ENCODE measurements at places on chromosomes 7 and 10. TPM values are rescaled to one million over a fixed set of nuclear protein-coding genes. Genes with fewer than 3 reads are reported as not detected.

DNA sequence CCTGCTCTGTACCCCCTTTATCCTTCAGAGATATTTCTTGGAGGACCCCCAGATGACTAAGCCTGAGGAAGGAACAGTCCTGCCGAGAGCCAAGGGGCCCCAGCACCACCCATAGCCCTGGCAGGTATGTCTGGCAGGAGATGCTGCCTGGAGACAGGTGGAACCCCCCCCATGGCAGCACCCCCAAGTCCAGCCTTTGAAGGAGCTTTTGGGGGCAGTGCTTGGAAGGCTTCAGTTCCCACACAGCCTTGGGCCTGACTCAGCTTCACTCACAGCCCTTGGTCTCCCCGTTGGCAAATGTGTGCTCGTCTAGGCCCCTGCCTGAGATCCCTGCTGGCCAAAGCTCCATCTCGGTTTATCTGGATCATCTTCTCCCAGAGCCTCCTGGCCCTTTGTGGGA lies 23.0 kb upstream of the PCBD1 start:
- no peak for DNase-seq

- no peak for DNase-seq
Observed at GRCh38 chr7:73933091-73933490, 72.1 kb downstream of the TMEM270 start.

GRCh38 chr10:119770928-119771327 lies 45.1 kb downstream of the INPP5F start:
- no peak for DNase-seq

DNA sequence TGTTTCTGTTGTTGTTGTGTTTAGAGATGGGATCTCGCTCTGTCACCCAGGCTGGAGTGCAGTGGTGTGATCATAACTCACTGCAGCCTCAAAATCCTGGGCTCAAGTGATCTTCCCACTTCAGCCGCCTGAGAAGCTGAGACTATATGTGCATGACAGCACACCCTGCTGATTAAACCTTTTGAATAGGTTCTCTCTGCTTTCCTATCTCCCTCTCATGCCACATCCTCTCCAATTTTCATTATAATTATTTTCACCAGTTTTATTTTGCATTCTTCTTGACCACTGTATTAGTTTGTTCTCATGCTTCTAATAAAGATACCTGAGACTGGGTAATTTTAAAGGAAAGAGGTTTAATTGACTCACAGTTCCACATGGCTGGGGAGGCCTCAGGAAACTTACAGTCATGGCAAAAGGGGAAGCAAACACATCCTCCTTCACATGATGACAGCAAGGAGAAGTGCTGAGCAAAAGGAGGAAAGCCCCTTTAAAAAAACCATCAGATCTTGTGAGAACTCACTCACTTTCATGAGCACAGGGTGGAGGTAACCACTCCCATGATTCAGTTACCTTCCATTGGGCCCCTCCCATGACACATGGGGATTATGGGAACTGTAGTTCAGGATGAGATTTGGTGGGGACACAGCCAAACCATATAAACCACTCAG lies 12.9 kb downstream of the AGK start:
- DNase-seq: no peak

DNA sequence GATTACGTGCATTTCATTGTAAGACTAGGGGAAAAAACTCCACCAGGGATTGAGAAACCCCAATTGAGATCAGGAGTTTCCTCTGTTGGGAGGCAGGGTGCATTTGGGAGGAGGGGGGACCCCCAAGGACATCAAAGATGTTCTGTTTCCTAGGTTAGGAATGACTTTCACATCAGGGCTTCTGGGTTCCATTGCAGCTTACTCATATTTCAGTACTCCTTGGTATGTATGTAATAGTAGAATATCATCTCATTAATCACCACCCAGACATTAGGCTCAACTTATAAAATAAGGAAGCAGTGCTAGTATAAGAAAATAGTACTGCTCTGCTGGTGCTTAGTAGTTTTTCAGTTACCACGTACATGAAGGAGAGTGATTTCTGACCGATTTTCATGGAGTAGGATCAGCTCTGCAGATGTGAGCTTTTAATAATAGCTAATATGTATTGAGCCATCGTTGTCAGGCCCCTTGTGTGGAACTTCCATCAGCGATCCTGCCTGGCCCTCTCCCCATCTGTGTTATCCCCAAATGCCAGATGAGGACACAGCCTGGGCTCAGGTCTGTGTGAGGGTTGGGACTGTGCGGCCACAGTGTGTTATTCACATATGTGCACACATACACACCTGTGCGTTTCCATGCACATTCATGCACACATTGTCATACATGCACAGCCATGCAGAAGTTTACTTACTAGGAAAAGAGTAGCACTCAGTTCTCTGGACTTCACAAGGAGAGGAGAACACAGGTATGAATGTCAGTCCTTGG lies 23.5 kb downstream of the UPP1 start:
- no peak for DNase-seq

GRCh38 chr7:111029574-111030251 lies 61.2 kb upstream of the LRRN3 start:
- DNase-seq: no peak

DNA sequence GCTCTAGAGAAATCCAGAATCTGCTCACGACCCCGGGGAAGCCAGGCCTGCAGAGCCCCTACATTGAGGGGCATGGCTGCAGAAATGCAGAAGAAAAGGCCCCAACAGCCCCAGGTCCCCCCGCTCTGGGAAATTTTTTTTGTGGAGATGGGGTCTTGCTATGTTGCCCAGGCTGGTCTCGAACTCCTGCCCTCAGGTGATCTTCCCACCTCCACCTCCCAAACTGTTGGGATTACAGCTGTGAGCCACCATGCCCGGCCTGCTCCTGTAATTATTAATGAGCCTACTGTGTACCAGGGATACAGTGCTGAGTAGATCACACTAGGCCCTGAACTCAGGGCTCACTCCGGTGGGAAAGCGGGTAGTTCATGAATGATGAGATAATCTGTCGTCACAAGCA lies 29.9 kb downstream of the TNRC18 start:
- no peak for DNase-seq

DNA sequence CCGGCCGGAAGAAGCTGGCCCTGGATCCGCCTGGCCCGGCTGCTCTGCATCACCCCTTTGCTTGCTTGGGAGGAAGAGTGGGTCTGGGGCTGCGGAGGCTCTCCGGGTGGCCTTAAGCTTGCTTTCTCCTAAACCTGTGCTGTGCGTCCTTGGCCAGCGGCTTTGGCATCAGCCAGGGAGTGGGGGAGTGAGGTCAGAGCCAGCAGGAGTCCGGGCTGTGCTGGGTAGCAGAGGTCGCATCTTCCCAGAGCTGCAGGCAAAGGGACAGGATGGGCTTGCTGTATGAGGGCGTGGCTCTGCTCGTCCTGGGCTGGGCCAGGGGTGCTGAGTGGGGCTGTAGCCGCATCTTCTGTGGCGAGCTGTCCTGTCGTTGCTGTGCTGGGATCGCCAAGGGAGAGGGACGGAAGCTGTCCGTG lies 21.1 kb downstream of the BNIP3 start:
- no peak for DNase-seq

DNA sequence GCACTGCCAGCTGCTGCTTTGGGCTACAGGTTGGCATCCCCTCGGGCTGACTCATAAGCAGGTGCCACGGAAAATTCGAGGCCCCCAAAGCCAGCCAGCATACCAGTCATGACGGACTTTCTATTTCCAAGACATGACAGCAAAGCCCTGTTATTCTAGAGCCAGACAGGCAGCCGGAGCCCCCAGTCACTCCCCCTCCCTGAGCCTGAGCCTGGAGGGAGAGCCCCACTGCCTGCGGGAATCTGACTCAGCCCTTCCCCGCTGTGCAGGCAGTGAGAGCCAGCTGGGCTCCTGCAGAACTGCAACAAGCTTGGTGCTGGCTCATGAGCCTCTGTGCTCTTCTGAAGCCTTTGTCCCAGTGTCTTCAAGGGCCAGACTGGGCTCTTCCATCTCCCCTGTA lies 15.8 kb downstream of the BTBD16 start:
- DNase-seq: peak; percentile 67

- no peak for DNase-seq
Observed at GRCh38 chr10:125333769-125334168, 173.4 kb upstream of the CTBP2 start.

DNA sequence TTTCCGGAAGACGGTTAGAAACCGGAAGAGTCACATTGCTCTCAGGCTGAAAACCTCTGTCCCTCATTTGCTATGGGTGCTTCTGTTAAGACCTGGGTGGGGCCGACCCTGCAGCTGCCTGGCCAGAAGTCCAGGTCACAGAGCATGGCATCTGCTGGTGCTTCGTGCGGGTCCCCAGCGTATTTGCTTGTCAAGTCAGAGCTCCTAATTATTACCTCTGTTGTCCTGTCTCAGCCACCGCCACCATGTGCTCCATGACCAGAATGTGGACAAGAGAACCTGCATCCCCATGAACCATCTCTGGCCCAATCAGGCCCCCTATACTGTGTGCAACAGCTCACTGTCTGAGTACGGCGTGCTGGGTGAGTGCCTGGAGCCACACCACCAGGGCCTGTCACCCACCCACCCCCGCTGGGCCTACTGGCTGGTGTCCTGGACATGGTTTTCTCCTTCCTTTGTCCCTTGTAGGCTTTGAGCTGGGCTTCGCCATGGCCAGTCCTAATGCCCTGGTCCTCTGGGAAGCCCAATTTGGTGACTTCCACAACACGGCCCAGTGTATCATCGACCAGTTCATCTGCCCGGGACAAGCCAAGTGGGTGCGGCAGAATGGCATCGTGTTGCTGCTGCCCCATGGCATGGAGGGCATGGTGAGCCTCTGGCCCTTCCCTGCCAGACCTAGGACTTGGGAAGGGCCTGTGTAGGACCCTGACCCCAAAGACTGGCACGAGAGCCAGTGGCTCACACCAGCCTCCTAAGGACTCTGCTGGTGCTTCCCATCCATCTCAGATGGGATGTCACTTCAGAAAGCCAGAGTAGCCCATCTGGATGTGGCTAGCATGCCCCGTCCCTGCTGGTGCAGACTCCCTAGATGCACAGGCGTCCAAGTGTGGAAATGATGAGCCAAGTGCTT lies 51.3 kb upstream of the ZMIZ2 start:
- DNase-seq: no peak

DNA sequence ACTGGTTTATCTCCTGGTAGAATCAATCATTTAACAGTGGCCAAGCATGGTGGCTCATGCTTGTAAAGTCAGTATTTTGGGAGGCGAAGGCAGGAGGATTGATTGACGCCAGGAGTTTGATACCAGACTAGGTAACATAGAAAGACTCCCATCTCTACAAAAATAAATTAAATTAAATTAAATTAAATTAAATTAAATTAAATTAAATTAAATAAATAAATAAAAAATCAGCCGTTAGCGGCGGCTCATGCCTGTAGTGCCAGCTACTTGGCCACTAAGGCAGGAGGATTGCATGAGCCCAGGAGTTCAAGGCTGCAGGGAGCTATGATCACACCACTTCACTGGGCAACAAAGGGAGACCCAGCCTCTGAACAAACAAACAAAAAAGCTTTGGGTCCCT lies 342.3 kb downstream of the LRRTM3 start:
- no peak for DNase-seq

DNA sequence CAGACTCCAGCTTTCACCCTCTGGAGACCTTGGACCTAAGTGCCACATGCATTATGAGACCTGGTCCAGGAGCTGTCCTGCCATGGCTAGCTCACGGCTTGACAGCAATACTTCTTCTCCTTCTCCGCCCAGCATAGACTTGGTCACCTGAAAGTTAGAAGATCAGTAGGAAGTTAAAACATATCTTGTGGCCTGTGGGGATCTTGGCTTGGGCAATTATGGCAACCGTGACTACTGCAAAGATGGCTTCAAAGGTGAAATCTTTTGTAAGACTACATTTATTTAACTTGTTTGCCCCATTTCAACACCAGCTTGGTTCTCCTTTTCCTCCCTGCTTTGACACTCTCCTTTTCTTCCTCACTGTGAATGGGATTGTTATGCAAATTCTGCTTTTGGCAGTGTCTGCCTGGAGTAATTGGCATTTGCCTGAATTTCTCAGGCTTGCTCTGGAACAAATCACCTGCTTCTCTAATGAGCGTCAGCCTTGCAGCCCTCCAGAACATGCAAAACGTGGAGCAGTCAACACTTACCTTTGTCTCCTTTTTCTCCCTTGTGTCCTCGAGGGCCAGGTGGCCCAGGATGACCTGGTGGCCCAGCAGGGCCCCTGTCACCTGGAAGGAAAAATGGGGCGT lies 53.4 kb downstream of the COL17A1 start:
- no peak for DNase-seq

- peak; percentile 87 for DNase-seq
Observed at GRCh38 chr7:25389489-25390106, 161.3 kb upstream of the NPVF start.

DNA sequence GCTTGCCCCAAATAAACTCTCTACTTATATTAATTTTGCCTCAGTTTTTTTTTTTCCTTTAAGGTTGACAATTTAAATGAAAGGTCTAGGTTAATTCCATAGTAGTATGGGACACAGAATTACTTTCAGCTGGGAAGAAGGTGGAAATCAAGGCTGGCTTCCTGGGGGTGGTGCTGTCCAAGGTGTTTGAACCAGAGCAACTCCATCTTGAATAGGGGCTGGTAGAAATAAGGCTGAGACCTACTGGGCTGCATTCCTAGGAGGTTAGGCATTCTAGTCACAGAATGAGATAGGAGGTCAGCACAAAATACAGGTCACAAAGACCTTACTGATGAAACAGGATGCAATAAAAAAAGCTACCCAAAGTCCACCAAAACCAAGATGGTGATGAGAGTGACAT lies 1190.8 kb upstream of the AUTS2 start:
- no peak for DNase-seq

GRCh38 chr7:44305564-44306507 lies 19.6 kb downstream of the CAMK2B start:
- peak; percentile 23 for DNase-seq

- no peak for DNase-seq
Observed at GRCh38 chr7:12233175-12233574, 22.1 kb downstream of the TMEM106B start.

DNA sequence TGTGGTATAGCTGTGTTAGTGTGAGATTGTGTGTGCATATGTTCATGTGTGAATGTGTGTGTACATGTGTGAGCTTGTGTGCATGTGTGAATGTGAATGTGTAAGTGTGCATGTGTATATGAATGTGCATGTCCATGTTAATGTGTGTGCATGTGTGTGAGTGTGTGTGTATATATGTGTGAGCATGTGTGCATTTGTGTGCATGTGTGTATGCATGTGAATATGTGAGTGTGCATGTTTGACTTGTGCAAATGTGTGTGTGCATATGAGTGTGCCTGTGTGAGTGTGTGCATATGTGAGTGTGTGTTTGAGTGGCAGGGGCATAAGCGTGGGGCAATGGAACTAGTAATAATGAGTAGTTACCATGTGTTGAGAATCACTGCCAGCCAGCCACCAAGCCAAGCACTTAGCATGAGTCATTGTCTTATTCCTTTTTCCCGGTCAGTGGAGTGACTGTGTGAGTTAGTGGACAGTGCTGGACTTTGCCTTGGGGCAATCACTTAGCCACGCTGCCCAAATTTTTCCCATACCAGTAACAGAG lies 46.3 kb upstream of the SHH start:
- DNase-seq: peak; percentile 27

DNA sequence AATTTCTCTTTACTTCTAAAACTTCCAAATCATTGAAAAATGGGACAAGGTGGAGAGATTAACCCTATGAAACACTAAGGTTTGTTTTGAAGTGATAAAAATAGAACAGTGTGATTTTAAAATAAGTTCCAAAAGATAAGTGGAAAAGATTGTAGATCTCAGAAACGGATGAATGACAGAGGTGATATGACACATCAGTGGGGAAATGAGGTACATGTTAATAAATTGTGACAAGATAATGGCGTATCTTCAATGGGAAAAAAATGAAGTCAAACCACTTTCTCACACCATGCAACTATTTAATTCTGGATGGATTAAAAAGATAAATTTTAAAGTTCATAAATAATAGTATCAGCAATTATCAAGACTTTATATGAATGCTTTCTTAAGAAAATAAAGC lies 159.7 kb upstream of the VWC2 start:
- DNase-seq: no peak

Gene LRIT1
- total RNA-seq: not detected

Gene HYAL4
- not detected for total RNA-seq

Gene ANKRD16
- 137 TPM for total RNA-seq
